ENCODE measurements at places on chromosomes 16 and 17.

DNA sequence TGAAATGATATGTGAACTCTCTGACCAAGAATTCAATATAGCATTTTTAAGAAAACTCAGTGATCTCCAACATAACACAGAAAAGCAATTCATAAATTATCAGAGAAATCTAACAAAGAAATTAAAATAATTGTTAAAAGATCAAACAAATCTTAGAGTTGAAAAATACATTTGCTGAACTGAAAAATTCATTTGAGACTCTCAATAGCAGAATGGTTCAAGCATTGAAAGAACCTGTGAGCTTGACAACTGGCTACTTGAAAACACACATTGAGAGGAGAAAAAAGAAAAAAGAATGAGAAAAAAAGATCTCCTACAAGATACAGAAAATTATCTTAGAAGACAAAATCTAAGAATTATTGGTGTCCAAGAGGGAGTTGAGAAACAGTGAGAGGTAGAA is 203.5 kb downstream of the CEP112 start:
- DNase-seq: no peak

GRCh38 chr17:68771867-68772515 is 170.8 kb upstream of the FAM20A start:
- DNase-seq: no peak

- DNase-seq: no peak
These were observed 183.6 kb downstream of the MYO1D start for GRCh38 chr17:32693194-32693897.

DNA sequence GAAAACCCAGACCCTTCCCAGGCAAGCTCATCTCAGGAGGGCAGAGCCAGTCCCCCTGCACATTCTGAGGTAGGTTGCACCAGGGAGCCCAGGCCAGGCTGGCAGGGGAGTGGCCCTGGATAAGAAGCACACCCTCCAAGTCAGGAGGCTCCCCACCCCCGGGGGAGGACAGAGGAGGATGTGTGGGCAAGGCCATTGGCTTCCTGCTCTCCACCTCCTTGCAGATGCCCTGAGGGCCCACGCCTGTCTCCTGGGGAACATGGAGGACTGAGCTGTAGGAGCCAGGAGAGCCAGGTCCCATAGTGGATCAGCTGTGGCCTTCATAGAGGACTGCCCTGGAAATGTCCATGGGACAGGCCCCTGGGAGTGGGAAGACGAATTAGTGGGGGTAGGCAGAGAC is 126.7 kb downstream of the IRF8 start:
- no peak for DNase-seq

- no peak for DNase-seq
These were observed 228.5 kb downstream of the FOXL1 start for GRCh38 chr16:86806838-86807351.

- no peak for DNase-seq
These were observed 1.6 kb upstream of the ODAD4 start for GRCh38 chr17:41928693-41929251.

- no peak for DNase-seq
These were observed 19.5 kb upstream of the MED13 start for GRCh38 chr17:62084585-62084984.

DNA sequence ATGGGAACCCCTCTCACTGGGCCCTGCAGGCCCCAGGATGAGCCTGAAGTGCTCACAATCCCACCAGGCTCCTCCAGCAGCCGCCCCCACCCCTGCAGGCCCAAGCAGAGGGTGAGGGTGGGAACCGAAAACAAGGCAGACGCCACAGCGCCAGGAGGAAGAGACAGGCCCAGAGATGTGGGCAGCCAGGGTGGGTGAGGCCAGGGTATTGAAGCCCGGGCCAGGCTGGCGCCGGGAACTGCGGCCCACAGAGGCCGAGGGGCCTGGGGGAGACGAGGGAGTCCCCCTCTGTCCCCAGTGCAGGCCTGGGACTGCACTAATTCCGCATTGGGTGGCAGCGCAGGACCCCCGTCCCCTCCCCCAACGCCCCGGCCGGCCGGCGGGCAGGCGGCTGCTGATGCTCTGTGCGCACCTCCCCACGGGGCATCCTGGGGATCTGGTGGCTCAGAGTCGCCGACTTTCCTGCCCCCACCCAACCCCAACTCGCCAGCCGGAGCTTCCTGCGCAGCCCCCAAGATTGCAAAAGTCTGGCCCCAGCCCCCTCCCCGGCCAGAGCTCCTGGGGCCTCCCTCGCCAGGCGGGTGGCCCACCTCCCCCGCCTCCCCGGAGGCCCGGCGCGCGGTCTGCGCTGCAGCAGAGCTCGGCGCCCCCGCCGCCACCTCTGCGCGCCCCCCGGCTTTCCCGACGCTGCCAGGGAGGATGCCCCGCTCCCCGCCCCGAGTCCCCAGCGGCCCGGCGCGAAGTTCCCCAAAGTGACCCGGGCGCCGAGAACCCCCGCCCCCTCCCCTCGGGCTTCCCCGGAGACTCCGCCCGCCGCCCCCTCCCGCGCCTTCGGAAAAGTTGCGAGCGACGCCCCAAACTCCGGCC is 107.8 kb downstream of the ENGASE start:
- no peak for DNase-seq

- no peak for DNase-seq
These were observed 727.8 kb downstream of the CDH11 start for GRCh38 chr16:64394061-64394460.

- DNase-seq: no peak
These were observed 33.5 kb upstream of the NGFR start for GRCh38 chr17:49461580-49461979.

- DNase-seq: no peak
These were observed 11.3 kb upstream of the TRAP1 start for GRCh38 chr16:3728424-3729160.

DNA sequence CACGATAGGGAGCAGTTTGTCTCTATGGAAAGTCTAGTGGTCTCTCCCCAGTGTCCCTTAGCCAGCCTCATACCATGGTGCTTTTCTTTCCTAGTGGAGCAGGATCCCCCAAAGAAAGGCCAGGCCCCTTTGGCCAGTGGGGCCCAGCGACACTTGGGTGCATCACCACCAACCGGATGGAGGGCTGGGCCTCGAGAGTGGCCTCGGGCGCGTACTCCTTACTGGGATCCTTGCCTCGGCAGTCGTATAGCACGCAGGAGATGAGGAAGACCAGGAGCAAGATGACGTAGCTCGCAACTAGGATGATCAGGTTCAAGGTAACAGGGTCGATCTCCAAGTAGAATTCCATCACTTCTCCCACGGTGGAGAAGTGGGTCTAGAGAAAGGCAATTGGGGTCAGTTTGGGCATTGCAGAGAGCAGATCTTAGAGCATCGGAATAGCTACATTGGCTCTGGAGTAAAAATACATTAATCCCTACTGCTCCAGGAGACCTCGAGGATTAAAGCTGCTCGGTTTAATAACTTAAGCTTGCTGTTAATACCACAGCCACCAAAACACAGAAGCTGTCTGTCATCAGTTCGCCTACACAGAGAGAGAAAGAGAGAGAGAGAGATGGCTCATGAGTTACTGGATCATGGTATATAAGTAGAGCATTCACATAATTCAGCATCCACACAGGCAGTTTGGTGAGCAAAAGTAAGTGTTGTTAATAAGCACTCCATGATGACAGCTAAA is at the start of gene SMIM36:
SMIM36 (minus strand) TSS at position 467 of the 736 bp plus-strand sequence.
- no peak for DNase-seq

DNA sequence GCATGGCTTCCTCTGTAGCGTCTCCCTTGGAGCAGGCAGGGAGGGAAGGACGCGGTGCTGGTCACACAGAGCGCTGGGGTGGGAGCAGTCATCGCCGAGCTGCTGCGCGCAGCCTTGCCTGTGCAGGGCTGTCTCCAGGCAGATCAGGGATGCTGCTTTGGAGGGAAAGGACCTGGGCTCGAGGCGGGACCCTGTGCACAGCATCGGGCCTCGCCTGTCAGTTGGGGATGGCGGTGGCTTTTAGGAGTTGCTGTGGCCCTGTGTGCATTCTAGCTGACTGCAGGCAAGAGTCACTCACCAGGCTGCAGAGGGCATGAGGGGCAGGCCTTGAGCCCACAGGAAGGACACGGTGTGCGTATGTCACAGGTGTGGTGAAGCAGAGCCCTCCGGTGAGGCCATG is 10.1 kb downstream of the ACSF3 start:
- DNase-seq: no peak

- DNase-seq: no peak
These were observed 34.5 kb upstream of the MED13 start for GRCh38 chr17:62099532-62099931.

DNA sequence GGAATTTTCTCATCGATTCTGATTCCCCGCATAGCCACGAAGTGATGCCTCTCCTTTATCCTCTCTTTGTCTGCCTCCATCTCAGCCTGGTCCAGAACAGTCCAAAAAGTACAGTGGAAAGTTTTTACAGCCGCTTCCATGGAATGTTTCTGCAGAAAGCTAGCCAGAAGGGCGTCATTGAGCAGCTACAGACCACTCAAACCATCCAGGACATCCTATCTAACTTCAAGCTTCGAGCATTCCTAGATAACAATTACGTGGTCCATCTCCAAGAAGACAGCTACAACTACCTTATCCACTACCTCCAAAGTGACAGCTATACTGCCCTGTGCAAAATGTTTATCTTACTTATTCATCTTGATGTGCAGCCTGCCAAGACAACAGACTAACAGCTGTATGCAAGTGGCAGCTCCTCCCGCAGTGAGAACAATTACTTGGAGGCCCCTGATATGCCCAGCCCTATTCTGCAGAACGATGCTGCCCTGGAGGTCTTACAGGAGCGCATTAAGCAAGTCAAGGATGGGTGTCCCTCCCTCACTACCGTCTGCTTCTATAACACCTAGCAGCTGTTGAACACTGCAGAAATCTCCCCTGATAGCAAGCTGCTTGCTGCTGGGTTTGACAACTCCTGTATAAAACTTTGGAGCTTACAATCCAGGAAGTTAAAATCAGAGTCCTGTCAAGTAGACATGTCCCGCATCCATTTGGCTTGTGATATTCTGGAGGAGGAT is 38.9 kb downstream of the SLFN12L start:
- no peak for DNase-seq

- no peak for DNase-seq
These were observed 22.0 kb downstream of the GOSR2 start for GRCh38 chr17:46944931-46945330.

DNA sequence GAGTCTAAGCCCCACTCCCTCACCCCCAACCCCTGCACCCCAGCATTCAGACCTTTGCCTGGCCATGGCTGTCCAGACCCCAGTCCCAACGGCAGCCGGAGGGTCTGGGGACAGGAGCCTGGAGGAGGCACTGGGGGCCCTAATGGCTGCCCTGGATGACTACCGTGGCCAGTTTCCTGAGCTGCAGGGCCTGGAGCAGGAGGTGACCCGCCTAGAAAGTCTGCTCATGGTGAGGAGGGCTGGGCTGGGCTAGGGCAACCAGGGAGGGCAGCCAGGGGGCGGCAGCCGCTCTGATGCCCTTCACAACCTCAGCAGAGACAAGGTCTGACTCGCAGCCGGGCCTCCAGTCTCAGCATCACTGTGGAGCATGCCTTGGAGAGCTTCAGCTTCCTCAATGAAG is 14.4 kb downstream of the RIPOR1 start:
- no peak for DNase-seq

DNA sequence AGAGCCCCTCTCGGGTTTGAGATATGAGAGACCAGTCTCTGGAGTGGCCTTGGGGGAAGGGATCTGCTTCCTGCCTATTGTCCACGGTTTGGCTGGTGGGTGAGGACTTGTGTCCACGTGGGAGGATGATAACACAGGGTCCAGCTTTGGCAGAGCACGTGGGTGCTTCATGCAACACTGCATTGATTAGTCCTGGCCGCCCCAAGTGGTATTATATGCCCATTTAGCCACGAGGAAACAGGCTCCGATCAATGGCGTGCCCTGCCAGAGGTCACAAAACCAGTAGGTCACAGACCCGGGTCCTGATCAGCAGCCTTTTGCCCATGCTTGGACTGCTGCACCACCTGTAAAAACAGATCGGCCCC is 141.6 kb downstream of the RGS9 start:
- no peak for DNase-seq
